Femur (tissue), 1 donor: ENCODE measurements at places on chromosomes 6 and 20.

GRCh38 chr6:16670183-16670582 is 91.1 kb downstream of the ATXN1 start:
- no peak for DNase-seq

- no peak for DNase-seq
These were observed 12.0 kb upstream of the PTPN1 start for GRCh38 chr20:50498071-50498776.

DNA sequence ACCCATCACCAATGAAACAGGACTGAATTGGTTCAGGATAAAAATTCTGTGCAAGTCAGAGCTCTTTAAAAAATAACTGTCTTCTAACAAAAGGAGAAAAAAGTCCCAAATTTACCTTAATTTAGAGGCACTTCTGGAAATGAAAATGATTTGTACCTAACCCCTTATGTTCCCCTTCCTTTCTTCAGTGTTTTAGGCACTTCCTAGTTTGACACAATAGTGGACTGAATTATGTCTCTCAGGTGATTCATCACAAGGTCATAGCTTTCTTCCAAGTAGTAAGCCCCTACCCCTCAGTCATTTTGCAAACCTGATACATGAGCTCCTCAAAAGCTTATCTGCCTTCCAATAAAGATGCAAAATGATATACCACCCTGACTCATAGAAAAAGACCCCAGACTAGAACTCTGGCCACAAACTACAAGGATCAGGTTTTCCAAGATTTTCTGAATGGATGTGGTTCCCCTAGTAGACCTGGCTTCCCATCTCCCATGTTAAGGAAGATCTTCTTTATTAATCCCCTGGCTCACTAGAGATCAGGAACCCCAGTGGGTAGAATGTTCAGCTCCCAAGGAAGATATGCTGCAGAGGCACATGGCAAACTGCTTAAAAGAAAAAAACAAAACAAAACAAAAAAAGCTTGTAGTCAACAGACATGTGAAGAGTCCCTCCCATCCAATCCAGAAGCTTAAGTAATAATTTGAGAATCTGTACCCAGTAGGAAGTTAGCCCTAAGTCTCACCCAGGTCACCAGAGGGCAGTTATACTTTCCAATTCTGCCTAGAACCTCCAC is 3.6 kb downstream of the PPP1R10 start:
- no peak for DNase-seq

GRCh38 chr6:167678102-167679101 is 148.3 kb upstream of the AFDN start:
- DNase-seq: peak; percentile 61

GRCh38 chr6:13427801-13428582 is 59.4 kb downstream of the GFOD1 start:
- no peak for DNase-seq

DNA sequence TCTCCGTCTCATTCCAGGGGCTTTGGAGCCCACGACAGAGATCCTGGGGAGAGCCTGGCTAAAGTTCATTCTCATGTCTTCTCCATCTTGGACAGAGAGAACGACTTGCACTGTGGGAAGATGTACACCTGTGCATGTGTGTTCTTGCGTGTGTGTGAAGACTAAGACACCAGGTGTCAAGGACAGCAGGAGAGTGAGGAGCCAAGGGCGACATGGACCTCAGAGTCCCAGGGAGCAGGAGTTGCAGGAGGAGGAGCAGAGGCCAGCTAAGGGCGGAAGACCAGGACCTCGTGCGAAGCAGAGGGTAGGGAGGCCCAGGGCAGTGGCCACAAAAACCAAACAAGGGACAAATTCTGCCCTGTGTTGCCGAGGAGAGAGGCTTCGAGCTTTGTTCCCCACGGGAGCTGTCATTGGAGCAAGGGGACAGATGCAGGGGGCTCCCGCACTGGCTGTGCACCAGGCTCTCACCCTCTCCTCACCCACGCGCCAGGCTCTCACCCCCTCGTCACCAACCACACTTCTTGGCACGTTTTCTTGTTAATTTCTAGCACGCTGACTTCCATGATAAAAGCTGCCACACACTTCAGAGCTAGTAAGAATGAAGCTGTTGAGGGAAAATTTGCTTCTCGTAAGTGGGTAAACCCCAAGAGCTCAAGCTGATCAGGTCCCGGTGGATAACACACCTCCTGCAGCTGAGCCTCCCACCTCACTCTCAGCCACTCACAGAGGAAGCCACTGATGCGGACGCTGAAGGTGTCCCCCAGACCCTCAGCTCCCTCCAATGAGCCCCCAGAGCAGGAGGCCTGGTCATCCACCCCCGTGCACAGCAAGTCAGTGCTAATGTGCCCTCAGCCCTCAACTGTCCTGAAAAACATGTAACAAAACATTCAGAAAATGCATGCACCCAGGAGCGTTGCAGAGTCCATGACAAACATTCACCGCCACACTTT is 62.6 kb downstream of the DLL1 start:
- DNase-seq: no peak

DNA sequence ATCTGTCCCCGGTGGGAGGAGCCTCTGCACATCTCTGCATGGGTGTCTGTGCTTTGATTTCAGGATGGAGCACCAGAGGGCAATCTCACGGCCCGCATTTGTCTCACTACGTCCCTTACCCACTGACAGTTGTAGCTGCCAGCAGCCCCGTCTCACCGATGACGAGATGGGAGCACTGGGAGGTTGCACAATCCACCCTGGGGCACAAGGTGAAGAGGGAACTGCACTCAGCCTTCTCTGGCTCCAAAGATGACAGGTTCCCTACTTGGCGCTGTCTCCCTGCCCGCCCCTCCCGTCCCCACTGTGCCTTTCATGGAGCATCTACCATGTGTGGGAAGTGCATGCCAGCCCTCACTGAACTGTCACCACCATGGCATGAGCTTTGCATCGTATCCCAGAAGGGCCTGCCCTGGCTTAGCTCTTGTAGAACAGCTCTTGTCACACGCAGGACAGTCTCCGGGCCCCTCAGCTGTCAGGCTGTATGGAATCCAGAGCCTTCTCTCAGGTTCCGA is 99.9 kb upstream of the PMEPA1 start:
- no peak for DNase-seq

- DNase-seq: no peak
These were observed 34.0 kb downstream of the NCOA6 start for GRCh38 chr20:34791289-34792020.

DNA sequence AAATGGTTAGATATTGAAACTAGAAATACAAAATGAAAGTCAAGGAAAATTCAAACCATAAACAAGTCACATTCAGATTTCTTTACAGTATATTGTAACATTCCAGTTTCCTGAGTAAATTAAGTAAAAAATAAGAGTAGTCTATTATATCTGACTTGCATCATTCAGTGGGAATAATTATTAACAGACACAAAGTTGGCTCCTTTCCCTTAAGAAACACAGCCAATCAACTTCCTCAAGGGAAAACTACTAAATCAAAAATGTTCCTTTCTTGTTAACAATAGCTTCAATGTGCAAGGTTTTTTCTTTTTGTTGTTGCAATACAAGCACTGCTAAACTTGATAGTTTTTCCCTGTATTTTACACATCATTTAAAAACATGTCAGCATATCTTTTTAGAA is 33.2 kb downstream of the DNAAF9 start:
- no peak for DNase-seq

GRCh38 chr6:25928562-25929324 is 1.7 kb downstream of the SLC17A2 start:
- DNase-seq: no peak

DNA sequence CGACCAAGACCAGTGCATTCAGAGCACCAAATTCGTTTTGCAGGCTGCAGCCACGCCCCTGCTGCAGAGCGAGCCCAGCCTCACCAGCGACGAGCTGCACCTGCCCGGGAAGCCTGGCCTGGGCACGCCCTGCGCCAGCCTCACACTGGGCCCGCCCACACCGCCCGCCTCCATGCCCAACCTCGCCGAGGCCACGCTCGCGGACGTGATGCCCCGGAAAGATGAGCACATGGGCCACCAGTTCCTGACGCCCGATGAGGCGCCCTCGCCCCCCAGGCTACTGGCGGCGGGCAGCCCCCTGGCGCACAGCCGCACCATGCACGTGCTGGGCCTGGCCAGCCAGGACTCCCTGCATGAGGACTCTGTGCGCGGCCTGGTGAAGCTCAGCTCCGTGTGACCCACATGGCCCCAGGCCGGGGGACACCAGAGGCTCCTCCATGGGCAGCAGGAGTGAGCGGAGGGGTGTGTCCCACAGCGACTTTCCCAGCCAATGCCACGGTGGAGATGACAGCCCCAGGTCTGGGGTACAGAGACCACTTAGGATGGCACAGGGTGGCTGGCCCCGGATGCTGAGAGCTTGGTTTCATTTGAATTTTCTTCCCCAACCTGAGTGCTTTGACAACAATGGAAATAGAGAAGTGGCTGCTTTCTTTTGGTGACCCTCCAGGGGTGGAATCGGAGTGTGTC is 150.2 kb upstream of the SNX9 start:
- no peak for DNase-seq

GRCh38 chr6:31086788-31087440 is 25.5 kb downstream of the C6orf15 start:
- DNase-seq: no peak

DNA sequence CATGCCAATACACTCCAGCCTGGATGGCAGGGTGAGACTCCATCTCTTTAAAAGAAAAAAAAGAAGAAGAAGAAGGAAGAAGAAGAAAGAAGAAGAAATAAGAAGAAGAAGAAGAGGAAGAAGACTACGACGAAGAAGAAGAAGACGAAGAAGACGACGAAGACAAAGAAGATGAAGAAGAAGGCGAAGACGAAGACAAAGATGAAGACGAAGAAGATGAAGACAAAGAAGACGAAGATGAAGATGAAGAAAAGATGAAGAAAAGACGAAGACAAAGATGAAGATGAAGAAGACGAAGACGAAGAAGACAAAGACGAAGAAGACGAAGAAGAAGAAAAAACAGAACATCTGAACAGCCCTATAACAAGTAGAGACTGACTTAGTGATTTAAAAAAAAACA is 33.0 kb downstream of the TRPC4AP start:
- no peak for DNase-seq

GRCh38 chr6:98848539-98849242 is 14.3 kb downstream of the POU3F2 start:
- DNase-seq: no peak

GRCh38 chr6:69974193-69974592 is 107.8 kb downstream of the COL19A1 start:
- no peak for DNase-seq

- DNase-seq: no peak
These were observed 50.2 kb downstream of the STK35 start for GRCh38 chr20:2151858-2152281.
